Activated T-helper 17 cell treated with anti-CD3 and anti-CD28 coated beads, Interleukin-2, amount 50 U/mL, for 72 hours (primary cell): ENCODE measurements at places on chromosomes 7 and 10. TPM values are rescaled to one million over a fixed set of nuclear protein-coding genes. Genes with fewer than 3 reads are reported as not detected.
A peak's percentile ranks its signal among the peaks of the same experiment; 100 is the strongest.

The ZC3HAV1L gene
- 32.4 TPM for total RNA-seq

The C7orf25 gene
- total RNA-seq: 2.4 TPM

The NKX1-2 gene
- not detected for total RNA-seq

The ADAM8 gene
- 83.7 TPM for total RNA-seq

The IFIT1 gene
- 0.58 TPM for total RNA-seq

The LEP gene
- not detected for total RNA-seq

The CTAGE4 gene
- total RNA-seq: 1.1 TPM

The DMBT1 gene
- not detected for total RNA-seq

The PBLD gene
- total RNA-seq: 0.58 TPM

The CALCR gene
- total RNA-seq: not detected

The SPOCK2 gene
- 161 TPM for total RNA-seq

DNA sequence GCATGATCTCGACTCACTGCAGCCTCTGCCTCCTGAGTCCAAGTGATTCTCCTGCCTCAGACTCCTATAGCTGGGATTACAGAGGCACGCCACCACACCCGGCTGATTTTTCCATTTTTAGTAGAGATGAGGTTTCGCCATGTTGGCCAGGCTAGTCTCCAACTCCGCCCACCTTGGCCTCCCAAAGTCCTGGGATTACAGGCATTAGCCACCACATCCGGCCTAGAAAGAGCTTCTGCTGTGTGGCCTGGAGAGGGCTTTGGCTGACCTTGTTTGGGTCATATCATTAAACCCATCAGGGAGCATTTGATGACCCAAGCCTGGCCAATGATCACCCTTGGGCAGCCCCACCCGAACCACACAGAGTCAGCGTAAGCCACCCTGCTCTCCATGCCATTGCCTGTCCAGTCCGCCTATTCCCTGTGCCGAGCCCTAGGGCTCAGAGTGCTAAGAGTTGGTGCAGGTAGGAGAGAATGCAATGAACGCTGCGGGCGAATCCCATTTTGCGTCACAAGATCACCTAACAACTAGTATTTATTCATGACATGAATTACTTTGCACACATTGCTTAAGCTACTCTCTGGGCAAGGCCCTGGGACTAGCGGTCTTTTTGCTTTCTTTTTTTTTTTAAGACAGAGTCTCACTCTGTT lies 22.3 kb upstream of the GDI2 start:
- ATAC-seq: no peak

DNA sequence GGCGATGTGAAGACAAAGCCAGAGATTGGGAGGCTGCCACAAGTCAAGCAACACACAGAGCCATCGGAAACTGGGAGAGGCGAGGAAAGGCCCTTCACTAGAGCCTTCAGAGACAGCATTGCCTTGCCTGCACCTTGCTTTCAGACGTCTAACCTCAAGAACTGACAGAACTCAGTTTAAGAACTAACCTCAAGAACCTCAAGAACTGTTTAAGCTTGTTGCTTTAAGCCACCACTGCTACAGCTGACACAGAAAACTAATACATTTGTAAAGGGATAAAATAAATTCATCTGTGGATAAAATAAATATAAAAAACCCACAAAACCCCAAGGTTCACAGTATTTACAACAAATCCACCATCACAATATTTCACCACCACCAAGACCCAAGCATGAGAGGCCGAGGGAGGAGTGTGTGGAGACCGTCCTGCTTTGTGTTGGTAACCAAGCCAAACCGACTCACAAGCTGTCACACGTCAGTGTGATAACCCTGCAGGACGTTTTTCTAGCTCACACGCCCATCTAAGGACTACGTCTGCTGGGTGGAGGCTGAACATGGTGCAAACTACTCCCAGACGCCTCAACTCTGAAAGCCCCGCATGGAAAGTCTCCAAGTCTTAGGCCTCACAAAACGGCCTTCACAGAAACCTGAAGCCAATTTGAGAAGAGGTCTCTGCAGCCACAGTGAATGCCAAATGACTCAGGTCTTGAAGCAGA lies 116.8 kb downstream of the ABLIM1 start:
- ATAC-seq: peak; percentile 88

DNA sequence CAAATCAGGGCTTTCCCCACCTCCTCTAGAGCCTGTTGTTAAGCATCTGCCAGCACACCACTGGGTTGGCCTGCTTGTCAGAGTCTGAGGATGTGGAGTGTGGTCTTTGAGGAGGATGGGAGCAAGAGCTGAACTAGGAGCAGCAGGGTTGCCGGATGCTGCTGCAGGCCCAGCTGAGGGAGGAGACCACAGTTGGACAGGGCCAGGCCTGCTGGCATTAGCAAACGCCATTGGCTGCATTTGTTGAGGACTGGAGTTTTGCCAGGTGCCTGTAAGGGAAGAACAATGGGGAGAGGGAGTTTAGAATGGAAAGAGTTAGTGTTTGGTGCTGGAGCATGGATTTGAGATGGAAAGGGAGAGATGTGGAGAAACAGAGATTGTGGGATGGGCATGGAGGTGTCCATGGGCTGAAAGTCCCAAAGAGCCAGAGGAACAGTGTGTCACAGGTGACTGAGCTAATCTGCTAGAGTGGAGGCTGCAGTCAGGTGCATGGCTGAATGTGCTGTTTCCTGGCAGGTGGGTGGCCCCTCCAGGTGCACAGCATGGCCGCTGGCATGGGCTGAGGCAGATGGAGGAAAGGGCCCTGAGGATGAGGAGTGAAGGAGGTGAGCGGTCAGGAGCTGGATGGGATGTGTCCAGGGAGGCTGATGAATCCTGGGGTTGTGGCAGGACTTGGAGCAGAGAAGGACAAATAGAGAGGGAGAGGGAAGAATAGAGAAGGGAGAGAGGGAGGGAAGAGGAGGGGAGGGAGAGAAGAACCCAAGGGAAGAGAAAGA lies 40.7 kb downstream of the LEP start:
- no peak for ATAC-seq

- ATAC-seq: no peak
Measured at GRCh38 chr10:75565286-75566251, 134.1 kb downstream of the LRMDA start.

DNA sequence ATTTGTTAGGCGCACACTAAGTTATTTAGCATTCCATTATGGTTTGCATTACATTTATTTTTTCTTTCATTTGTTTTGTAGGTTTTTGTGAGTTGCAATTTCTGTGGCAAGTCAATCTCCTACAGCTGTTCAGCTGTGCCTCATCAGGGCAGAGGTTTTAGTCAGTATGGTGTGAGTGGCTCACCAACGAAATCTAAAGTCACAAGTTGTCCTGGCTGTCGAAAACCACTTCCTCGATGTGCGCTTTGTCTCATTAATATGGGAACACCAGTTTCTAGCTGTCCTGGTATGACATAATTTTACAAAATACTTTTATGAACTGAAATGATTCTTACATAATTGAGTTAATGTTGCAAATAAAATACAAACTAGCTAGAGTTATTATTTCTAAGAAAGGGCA lies 29.5 kb downstream of the MIOS start:
- ATAC-seq: no peak

GRCh38 chr7:157430721-157431120 lies 93.9 kb downstream of the DNAJB6 start:
- no peak for ATAC-seq

- ATAC-seq: peak; percentile 57
Measured at GRCh38 chr10:117175215-117175900, 21.9 kb upstream of the KCNK18 start.

DNA sequence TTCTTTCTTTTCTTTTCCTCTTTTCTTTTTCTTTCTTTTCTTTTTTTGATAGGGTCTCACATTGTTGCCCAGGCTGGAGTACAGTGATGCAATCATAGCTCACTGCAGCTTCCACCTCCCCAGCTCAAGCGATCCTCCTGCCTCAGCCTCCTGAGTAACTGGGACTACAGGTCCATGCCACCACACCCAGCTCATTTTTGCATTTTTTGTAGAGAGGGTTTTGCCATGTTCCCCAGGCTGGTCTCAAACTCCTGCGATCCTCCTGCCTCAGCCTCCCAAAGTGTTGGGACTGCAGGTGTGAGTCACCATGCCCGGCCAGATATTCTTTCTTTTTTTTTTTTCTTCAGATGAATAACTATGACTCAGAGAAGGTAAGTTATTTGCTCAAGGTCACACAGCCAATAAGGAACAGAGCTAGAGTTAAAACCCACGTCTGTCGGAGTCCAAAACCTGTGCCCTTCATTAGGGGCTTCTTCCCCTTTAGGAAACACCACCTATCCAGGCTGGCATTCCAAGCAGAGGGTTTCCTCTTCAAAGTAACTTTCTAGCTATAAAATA lies 28.1 kb upstream of the DNMBP start:
- ATAC-seq: peak; percentile 31

GRCh38 chr10:74824184-74824899 lies 2.1 kb upstream of the KAT6B start:
- ATAC-seq: no peak

GRCh38 chr10:114714281-114714741 lies 56.2 kb upstream of the ABLIM1 start:
- no peak for ATAC-seq

DNA sequence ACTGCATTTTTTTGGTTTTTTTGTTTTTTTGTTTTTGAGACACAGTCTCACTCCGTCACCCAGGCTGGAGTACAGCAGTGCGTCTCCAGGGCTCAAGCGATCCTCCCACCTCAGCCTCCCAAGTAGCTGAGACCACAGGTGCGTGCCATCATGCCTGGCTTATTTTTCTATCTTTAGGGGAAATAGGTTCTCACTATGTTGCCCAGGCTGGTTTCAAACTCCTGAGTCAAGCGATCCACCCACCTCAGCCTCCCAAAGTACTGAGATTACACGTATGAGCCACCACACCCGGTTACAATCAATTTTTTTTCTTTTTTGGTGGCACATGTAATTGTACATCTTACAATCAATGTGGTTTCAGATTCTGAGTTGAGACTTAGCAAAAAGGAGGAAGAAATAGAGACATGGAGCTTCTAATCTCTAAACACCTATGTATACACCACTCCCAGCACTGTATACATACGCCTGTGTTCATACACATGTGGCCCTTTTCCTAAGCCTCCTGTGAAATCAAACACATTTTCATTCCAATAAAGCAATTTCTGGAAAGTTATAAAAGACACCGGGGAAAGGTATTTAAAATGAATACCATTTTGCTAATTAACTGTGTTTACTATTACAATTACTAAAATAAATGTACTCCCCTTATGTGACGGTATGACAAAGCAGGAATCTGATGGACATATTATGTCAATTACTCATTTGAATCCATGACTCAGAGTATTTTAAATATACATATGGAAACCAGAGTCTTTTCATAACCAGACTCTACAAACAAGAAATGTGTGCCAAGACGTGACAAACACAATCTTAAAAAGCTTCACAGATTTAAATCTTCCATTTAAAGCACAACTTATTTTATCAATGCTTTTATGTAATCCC lies 40.9 kb downstream of the SMURF1 start:
- ATAC-seq: peak; percentile 82

DNA sequence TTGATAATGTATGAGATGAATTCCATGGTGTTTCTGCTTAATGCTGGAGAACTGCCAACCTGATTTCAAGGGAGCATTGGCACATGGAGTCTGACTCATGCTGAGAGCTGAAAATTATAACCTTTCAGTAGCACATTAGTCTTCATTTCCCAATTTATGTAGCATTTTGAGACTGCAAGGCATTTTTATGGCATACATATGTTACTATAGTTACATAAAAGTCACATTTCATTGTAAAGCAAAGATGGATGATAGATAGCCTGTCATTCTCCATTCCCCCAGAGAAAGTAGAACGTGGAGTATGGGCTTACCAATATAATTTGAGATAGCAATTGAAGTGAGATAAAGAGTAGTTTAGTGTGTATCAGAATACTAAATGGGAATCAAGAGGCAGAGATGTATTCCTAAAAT lies 103.1 kb downstream of the SLC16A9 start:
- ATAC-seq: no peak

- ATAC-seq: peak; percentile 75
Measured at GRCh38 chr7:105304040-105304895, 84.5 kb downstream of the SRPK2 start.

- ATAC-seq: peak; percentile 63
Measured at GRCh38 chr10:62384447-62385081, 10.4 kb downstream of the ZNF365 start.

DNA sequence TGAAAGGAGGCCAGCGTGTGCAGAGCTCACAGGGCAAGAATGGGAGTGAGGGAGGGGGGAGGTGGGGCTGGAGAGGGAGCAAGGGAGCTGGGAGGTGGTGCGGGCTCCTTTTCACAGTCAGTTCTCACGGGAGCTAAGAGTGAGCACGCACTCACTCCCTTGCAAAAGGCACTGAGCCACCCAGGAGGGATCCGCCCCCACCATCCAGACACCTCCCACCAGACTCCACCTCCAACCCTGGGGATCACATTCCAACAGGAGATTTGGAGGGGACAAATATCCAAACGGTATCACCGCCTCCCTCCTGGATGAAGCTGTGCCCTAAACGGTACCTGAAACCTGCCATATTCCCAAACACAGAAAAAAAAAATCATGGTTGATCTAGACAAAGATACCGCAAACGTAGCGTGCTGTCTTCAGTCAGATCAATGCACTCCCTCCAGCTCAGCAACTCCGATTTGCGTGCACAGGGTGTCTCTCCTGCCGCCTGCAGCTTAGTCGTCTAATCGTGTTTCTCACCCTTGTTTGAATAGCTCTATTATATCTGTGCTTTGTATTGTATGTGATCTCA lies 20.3 kb upstream of the PRKAG2 start:
- ATAC-seq: no peak

GRCh38 chr10:133445268-133445732 lies 8.4 kb upstream of the SCART1 start:
- ATAC-seq: no peak

DNA sequence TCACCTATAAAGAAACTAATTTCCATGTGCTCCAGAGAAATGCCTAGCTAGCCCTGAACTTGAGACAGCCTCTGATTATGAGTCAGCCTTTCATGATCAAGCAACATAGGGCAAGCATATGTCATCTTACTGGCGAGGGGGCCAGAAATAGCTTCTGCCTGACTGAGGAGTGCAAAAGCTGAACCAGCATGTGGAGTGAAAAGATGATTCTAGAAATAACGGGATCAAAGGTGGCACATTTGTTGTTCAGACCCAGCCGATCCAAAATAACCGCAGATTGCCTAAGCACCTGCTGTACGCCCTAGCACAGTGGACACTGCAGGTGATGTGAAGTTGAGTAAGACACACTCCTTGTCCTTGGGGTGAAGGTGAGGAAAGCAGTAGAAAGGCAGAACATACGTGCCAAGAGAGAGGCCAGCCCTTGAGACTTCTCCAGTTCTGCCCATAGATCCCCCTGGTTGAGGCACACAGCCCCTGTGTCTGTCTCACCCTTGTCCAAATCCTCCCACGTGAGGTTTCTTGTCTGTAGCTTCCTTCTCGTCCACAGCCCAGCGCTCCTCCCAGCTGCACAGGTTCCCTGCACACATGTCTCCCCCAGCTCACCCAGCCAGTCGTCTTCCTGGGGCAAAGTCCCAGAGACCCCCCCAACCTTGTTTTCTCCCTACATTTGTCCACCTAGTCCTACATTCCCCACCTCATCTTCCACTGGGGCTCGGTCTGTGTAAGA lies 2.8 kb upstream of the BCL7B start:
- no peak for ATAC-seq

GRCh38 chr10:20963056-20963455 lies 65.9 kb upstream of the NEBL start:
- ATAC-seq: no peak

DNA sequence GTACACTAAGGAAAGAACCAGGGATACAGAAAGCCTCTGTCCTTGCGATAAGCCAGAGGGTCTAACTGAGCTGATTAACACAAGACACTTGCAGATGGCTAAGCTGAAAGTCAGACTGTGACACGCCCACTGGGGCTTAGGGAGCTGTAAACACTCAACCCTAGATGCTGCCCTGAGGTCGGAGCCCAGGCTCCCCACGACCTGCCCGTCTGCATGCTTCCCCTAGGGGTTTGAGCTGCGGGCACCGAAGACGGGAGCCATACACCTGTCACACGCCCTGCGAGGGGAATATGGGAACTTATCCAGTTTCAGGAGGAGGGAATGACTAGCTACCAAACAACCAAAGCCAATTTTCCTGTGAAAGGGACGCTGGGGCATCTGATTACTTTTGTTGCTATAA lies 96.0 kb downstream of the HTR5A start:
- ATAC-seq: no peak
